Activated CD4-positive, alpha-beta T cell treated with anti-CD3 and anti-CD28 coated beads for 24 hours (primary cell): ENCODE measurements at places on chromosomes 11 and 22.
A peak's percentile ranks its signal among the peaks of the same experiment; 100 is the strongest.

DNA sequence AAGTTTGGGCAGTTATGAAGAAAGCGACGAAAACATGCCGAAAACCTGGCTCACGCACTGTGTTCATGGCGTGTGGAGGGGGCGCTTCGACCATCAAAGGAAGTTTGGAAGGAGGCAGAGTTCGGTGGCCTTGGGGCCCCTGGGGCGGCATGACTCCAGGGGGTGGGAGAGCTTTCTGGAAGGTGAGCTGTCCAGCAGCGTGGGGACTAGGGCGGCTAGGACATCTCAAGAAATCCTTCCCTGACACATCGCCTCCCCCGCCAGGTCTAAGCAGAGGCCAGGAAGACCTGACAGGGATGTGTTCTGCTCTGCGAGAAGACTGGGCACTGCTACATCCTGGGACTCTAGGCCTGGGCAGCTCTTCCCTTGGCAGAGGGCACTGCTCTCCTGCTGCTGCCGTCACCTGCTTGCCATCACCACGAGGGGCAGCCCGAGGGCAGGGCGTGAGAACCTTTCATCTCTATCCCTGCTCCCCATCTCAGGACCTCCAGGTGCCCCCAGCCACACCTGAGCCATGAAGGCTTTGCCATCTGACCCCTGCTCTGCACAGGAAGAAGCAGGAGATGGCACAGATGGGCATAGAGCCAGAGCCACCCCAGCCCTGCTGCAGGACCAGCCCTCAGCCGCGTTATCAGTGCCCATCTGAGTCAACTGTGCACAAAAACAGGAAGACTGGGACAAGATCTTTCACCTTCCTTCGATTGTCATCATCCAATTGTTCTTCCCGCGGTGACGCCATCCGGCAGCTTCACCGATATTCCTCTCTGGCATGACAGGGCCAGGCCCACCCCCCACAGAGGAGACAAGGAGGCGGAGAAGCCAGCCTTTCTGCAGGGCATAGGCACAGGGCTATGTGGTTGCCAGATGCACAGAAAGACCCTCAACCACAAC, 12.7 kb downstream of the LINC01488 start:
- DNase-seq: no peak

DNA sequence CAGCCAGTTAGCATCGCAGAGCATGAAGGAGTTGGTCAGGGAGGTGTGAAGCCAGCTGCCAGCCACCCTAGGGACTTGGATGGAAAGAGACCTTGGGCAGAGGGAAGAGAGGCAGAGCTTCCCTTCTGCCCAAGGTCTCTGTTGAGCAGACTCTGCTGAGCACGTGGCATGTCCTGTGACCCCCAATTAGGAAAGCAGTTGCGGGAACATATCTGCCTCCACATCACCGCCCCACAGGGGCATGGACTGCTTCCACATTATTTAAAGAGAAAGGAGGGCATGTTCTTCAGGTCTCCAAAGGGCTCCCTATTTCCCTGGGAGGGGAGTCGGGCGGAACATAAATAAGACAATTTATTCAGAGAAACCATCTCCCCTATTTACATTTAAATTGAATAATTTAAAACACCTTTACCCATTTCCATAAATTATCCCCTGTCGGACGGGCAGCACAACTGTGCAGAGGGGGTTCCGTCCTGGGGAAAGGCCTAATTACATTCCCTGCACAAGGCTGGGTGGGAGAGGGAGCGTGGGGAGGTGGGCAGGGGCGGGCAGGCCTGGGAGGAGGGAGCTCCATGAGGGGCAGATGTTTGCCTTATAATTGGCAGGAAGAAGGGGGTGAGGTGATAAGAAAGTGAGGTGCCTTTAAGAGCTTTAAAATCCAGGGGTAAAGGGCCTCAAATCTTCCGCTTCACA, 88.8 kb upstream of the THY1 start:
- DNase-seq: no peak

GRCh38 chr11:134949121-134950090, 537.4 kb upstream of the B3GAT1 start:
- no peak for DNase-seq

- no peak for DNase-seq
Measured at GRCh38 chr11:73856031-73856567, 20.5 kb downstream of the COA4 start.

DNA sequence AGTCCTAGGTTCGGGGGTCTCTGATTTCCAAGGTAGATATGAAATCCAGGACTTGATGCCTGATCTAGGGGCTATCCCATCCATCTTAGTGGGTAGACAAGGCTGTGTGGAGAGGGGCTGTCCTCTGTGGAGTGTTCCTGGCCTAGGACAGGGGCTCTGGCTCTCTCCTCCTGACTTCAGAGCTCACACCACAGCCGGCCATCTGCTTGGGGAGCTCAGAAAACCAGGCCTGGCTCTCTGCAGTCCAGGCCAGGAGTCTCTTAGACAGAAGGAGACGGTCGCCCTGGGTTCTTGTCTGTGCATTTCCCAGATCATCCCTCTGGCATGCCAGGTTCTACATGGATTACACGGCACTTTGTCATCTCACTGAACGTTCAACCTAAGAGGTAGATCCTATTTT, 17.9 kb downstream of the TUB start:
- DNase-seq: no peak

DNA sequence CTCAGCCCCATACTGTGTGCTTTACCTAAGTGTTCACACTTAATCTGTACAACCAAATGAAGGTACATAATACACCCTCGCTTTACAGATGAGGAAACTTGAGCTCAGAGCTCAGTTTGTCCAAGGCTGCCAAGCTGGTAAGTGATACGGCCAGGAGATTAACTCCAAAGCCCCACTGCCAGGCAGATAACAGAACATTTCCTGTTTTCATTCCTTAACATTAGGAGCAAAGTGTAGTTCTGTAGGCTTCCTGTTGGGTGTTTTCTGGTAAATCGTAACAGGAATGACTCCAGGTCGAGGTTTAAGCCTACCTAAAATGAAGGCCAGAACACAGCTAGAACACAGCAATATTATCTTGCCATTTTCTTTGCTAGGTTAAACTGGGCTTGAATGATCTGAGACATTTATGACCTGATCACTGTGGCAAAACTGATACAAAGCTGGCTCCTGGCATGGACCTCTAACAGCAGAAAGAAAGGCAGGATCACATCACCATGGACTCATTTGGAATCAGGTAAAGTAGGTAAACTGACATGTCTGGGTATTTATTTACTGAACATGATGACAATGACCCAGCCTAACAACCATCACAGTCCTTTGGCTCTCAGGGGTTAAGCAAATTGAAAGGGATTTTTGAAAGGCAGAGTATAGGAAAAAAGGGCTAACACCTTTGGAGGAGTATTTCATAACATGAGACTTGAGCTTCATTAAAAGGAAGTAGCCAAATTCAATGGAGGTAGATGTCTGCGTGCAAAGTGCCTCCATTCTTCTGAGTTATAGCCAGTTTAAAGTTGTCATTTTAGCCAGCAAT, 3.9 kb upstream of the NUP50 start:
- no peak for DNase-seq

DNA sequence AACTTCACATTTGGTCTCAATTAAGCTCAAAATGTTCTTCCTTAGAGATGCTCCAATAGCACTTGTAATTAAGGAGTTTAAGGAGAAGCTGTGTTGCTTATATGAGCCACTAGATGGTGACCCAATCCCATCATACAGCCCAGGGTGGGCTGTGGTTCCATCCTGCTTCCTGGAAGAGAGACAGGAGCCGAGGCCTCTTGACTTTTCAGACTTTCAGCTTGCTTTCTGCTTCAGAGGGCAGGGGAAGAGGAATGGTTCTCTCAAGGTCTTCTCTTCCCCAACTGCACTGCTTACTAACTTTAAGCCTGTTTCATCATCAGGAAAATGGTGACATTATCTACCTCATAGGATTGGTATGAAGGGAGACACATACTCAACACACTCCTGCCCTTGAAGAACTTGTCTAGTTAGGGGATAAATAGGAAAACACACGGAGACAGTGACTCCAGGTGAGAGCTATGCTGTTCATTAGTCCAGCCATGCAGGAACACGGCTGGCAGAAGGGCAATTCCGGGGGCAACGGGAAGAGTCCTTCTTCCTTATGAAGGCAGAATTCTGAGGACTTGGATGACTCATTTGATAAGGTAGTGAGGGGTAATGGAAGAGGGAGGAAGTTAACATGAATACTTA, 20.1 kb downstream of the TMEM218 start:
- no peak for DNase-seq

DNA sequence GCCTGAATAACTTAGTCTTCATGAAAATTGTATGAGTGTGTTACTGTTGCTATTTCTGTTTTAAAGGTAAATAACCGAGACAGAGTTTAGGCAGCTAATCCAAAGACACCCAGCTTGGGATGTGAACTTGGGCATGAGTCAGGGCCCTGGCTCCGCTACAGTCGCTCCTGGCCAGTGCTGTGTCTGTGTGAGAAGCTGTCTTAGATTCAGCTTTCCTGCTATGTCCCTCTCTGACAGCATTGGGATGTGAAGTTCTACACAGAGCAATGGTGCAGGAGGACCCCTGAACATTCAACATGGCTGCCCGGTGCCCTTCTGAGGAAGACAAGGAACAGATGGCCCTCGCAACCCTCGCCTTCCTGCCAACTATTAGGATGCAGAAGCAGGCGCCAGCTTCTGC, 49.4 kb downstream of the GALNT18 start:
- DNase-seq: no peak

DNA sequence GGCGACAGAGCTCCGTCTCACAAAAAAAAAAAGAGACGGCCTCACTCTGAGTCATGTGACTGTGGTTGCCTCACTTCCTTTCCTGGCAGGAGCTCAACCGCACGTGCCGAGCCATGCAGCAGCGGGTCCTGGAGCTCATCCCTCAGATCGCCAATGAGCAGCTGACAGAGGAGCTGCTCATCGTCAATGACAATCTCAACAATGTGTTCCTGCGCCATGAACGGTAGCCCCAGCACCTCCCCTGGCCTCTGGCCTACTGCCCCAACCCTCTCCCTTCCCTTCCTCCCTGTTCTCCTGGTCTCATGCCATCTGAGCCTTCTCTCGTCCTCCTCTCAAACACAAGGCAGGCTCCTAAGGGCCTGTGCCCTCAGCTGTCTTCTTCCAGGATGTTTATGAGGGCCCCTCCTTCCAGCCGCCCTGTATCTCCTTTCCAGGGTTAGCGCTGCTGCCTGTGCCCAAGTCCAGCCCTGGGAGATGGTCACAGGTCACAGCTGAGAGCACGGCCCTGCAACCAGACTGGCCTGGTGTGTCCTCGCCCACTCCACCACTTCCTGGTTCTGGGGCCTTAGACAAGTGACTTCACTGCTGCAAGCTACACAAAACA, 30.7 kb downstream of the TOM1 start:
- peak; percentile 42 for DNase-seq

DNA sequence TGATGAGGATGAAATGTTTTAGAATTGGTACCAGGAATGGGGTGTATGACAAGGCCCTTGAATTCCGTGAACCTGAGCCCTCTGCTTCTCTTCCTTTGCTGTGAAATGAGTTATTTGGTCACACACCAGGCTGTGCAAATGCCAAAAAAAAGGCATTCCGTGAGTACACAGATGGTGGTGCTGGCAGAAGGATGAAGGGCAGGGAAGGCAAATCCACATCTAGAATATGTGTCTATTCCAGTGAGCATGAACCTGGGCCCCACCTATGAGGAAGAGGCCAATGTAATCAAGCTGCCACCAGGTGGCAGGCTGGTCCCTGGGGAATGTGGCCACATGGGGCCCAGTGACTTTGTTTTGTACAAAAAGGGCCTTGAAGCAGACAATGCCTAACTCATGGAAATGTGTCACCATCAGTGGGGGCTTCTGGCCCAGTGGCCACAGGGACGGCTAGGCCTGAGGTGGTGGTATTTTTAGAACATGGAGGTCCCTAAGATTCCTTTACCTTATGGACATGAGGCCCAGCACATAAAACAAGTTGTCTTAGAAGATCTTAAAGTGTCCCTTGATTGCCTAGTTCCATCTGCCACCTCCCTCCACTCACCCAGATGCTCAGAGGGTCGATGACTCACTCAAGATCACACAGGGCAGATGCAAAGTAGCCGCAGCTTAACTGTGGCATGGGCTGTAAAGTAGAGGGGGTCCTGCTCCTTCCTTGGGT, 3.9 kb upstream of the RNF215 start:
- DNase-seq: peak; percentile 58

GRCh38 chr11:76665921-76666351, 4.6 kb downstream of the LRRC32 start:
- no peak for DNase-seq

DNA sequence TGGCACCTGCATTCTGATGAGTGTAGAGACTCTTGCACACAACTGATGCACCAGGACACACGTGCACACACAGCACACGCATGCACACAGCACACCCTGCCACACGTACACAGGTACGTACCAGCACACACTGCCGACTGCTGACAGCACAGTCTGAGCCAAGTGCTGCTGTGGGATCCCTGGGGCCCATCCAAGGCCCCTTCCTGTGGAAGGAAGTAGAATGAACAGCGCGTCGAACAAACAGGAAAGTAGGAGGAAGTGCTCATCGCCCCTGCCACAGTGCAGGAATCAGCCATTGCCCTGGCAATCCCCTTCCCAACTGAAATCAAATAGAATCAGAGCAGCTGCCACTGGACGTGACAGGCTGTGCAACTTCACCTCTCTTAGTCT, 57.9 kb downstream of the CD82 start:
- no peak for DNase-seq

DNA sequence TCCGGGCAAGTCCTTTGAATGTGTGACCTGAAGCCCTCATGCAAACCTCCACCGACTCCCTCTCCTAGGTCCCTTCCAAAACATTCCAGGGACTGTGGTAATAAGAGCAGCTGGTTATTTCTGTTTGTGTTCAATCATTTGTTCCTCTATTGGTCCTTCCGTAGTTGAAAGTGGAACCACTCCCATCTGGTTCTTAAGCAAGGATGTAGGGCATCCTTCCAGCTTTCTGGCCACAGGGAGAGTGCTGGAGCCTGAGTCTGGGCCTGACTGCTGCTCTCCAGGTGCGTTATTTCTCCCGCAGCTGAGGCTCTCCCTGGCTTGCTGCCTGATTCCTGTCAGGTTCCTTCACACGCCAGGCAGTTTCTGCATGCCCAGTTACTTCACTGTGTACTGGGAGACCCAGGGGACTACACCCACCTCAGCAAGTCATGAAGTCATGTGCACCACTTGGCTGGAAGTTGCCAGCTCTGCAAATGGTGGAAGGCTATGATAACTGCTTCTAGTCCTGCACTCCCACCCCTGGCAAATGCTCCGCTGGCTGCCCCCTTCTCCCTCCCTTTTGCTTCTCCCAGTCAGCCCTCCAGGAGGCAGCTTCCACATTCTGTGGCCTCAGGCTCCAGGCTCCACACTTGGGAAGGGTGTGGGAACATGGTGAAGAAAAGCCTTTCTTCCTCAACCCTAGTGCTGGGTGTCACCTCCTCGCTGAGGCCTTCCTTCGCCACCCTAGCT, 4.0 kb upstream of the ALX4 start:
- no peak for DNase-seq

DNA sequence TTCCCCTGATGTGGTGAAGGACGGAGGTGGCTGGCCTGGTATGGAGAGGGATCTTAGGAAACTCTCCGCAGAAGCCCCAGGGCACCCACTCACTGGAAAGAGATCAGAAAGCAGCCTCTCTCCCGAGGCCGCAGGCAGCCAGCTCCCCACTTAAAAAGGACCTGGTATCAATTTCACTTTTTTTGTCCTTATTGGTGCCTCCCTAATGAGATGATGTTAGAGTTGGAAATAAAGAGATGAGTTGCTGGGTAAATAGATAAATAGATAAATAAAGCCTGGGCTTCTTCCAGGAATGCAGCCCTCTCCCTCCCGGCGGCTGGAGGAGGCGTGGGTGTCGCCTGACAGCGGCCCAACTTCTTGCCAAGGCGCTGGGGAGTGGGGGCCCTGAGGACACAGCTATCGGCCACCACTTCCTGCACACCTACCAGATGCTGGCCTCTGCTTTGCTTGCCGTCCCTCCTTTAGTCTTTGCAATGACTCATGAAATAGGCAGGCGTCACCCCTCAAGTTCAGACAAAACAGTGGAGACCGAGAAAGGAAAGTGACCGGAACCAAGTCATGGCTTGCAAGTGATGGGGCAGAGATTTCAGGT, 42.9 kb downstream of the LINC01488 start:
- no peak for DNase-seq
